ENCODE measurements at places on chromosomes 3 and 15.

- no peak overlapping the region for H3K27ac ChIP-seq
- no peaks in the 10 kb centered on the region for H3K36me3 ChIP-seq
- DNase-seq: no peak
- H3K4me1 ChIP-seq: peaks cover 3% of the 10 kb centered on the region
- H3K27me3 ChIP-seq: no peaks in the 10 kb centered on the region
Observed at GRCh38 chr3:12982619-12983101, 90.6 kb downstream of the IQSEC1 start.

DNA sequence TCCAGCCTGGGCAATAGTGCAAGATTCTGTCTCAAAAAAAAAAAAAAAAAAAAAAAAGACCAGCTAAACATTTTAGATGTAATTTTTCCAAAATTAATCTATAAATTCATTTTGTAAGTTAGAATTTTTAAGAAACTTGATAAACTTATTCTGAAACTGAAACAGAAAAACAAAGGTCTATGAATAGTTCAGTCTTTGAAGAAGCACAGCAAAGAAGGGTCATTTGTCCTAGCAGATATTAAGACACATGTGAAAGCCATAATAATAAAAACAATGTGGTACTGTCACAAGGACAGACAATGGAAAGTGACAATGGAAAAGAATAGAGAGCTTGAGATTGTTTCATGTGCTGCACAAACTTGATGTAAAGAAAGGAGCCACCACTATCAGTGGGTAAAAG lies 29.0 kb upstream of the PRSS50 start:
- H3K4me1 ChIP-seq: no peaks in the 10 kb centered on the region
- H3K4me3 ChIP-seq: no peak overlapping the region
- H3K27me3 ChIP-seq: no peaks in the 10 kb centered on the region

- no peak for DNase-seq
- no peaks in the 10 kb centered on the region for H3K4me1 ChIP-seq
Observed at GRCh38 chr15:45174069-45174468, 13.7 kb downstream of the SHF start.

DNA sequence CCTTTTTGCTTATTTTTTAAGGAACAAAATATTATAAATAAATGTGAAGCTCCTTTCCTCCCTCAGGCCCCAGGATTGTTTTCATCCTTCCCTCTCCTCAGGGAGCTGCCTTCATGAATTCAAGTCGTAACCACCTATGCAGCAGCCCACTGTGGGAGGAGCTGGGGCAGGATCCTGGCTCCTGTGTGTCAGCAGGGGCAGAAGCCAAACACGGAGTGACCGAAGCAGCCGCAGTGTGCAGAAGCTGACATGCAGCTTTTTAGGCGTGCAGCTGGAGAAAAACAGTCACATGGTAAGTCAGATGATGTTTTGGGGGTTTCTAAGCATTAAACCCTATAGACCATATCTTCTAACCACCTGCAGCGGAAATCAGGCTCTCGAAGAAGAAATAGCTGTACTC lies 231.3 kb downstream of the OCA2 start:
- DNase-seq: peak; percentile 16
- no peaks in the 10 kb centered on the region for H3K27me3 ChIP-seq
- no peak overlapping the region for H3K27ac ChIP-seq
- H3K4me3 ChIP-seq: no peak overlapping the region
- H3K36me3 ChIP-seq: no peaks in the 10 kb centered on the region

GRCh38 chr3:168534761-168535160 lies 439.0 kb upstream of the GOLIM4 start:
- H3K27me3 ChIP-seq: no peaks in the 10 kb centered on the region
- H3K4me3 ChIP-seq: no peak overlapping the region
- no peaks in the 10 kb centered on the region for H3K4me1 ChIP-seq
- DNase-seq: no peak
- no peaks in the 10 kb centered on the region for H3K36me3 ChIP-seq

GRCh38 chr3:187072511-187072910 lies 66.8 kb downstream of the RPL39L start:
- peaks cover 13% of the 10 kb centered on the region for H3K36me3 ChIP-seq
- DNase-seq: no peak
- no peaks in the 10 kb centered on the region for H3K27me3 ChIP-seq
- no peak overlapping the region for H3K4me3 ChIP-seq

DNA sequence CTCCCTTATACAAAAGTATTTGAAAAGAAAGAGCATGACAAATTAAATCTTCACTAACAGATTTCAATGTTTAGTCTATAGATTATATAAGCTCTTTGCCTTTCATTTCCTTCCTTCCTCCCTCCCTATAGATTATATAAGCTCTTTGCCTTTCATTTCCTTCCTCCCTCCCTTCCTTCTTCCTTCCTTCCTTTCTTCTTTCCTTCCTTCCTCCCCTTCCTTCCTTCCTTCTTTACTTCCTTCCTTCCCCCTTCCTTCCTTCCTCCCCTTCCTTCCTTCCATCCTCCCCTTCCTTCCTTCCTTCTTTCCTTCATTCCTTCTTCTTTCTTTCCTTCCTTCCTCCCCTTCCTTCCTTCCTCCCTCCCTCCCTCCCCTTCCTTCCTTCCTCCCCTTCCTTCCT lies 209.8 kb upstream of the CBLB start:
- H3K4me1 ChIP-seq: no peaks in the 10 kb centered on the region
- no peak overlapping the region for H3K27ac ChIP-seq
- H3K36me3 ChIP-seq: no peaks in the 10 kb centered on the region

DNA sequence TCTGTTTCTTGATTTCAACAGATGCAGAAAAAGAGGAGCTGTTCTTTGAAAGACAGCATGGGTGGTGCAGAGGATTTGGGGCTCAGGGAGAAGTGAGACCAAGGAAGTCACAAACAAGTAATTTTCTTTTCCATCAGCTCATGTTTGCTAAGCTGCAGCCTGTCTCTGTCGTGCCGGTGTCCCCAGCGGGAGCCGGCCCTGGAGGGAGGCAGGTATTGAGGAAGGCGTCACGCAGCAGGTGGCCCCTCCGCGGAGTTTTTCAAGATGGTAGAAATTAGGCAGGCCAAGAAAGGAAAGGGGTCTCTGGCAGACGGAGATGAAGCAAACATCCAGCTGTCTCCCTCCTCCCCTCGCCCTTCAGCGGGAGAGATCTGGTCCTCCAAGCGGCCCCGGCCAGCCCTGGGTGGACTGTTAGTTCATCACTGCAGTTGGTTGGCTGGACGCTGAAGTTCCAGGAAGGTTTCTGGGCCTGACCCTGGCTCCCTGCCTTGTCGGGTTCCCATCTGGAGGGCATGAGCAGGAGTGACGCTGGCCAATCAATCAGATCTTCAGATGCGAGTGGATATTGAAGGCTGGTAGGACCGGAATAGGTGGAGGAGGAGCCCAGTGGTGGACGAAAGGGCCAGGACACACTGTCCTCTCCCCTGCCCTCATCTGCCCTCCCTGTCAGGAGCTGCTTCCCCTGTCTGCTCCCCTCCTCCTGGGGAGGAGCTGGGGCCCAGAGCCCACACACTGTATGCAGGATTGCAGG lies 27.7 kb upstream of the MUC4 start:
- DNase-seq: no peak
- H3K27ac ChIP-seq: no peak overlapping the region
- H3K4me3 ChIP-seq: no peak overlapping the region
- no peaks in the 10 kb centered on the region for H3K27me3 ChIP-seq
- no peaks in the 10 kb centered on the region for H3K36me3 ChIP-seq
- no peaks in the 10 kb centered on the region for H3K4me1 ChIP-seq

DNA sequence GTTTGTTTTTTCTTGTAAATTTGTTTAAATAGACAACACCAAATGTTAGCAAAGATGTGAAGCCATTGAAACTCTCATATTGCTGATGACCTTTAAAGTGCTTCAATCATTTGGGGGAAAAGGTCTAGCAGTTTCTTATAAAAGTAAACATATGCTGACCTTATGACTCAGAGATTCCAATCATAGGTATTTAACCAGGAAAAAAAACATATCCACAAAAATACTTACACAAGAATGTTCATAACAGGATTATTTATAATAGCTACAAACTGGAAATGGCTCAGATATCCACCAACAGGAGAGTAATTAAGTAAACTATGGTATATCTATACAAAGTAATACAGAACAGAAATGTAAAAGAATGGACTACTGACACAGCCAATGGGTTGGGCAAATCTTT lies 27.1 kb upstream of the RORA start:
- H3K4me3 ChIP-seq: no peak overlapping the region
- no peak for DNase-seq
- no peaks in the 10 kb centered on the region for H3K4me1 ChIP-seq
- H3K27ac ChIP-seq: no peak overlapping the region

DNA sequence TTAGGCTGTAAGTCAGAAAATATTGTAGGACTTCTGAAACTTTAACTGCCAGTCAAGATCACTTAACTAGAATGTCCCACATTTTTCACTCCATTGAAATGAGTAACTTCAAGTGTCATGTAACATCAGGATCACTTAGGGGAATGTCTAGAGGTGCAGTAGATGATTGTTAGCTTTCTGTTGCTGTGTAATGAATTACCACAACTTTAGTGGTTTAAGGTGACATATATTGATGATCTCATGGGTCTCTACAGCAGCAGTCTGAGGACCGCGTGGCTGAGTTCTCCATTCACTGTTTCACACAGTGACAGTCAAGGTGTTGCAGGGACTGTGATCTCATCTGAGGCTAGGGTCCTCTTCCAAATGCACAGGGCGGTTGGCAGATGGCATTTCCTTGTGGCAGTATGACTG lies 82.7 kb downstream of the SLC25A26 start:
- H3K27me3 ChIP-seq: no peaks in the 10 kb centered on the region
- no peaks in the 10 kb centered on the region for H3K4me1 ChIP-seq
- no peaks in the 10 kb centered on the region for H3K36me3 ChIP-seq
- DNase-seq: peak; percentile 27
- no peak overlapping the region for H3K27ac ChIP-seq

DNA sequence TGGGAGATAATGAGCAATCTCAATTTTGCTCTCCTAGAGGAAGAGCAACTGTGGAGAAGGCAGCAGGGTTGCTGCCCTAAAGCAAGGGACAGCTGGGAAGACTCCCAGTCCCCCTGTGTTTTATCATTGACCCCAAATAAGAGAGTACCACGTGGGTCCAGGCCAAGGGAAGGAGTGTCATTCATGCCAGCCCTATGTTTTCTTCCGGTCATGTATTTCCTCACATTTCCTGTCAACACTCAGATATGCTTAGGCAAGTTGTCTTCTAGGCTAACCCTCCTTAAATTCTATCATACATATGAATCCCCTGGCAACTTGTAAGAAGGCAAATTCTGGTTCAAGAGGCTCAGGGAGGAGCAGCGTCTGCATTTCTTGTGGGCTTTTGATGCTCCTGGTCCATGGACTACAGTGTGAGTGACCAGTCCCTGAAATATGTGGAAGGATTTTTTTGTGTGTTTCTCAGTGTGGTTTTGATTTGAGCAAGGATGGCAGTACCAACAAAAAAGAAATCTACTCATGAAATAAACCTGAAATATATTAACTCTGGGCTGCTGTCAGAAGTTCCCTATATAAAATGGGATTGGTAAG lies 31.9 kb upstream of the RPP14 start:
- no peaks in the 10 kb centered on the region for H3K4me1 ChIP-seq
- no peak overlapping the region for H3K27ac ChIP-seq
- no peak overlapping the region for H3K4me3 ChIP-seq
- no peak for DNase-seq
- H3K36me3 ChIP-seq: peaks cover 11% of the 10 kb centered on the region
- no peaks in the 10 kb centered on the region for H3K27me3 ChIP-seq

DNA sequence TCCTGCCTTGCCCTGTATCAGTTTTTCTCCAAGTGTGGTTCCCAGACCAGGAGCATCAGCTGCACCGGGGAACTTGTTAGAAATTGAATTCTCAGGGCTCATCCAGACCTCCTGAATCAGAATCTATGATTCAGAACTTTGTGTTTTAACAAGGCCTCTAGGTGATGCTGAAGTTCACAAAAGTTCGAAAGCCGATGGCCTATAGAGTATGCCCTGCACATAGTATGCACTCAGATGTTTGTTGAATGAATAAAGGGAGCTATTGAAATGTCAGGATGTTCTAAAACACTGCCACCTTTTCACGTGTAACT lies 664 bp upstream of the LARP6 start:
- no peaks in the 10 kb centered on the region for H3K4me1 ChIP-seq
- no peaks in the 10 kb centered on the region for H3K27me3 ChIP-seq
- peak overlapping the region; percentile 19 for H3K4me3 ChIP-seq
- H3K36me3 ChIP-seq: no peaks in the 10 kb centered on the region
- H3K27ac ChIP-seq: peak overlapping the region; percentile 65
- DNase-seq: no peak
